ENCODE measurements at places on chromosomes 5 and 9. TPM values are rescaled to one million over a fixed set of nuclear protein-coding genes. Genes with fewer than 3 reads are reported as not detected.

- DNase-seq = no peak
Measured at GRCh38 chr9:18906656-18907395, 126.2 kb downstream of the SAXO1 start.

GRCh38 chr9:79977510-79978197 lies 405.9 kb downstream of the TLE4 start:
- no peak for DNase-seq

DNA sequence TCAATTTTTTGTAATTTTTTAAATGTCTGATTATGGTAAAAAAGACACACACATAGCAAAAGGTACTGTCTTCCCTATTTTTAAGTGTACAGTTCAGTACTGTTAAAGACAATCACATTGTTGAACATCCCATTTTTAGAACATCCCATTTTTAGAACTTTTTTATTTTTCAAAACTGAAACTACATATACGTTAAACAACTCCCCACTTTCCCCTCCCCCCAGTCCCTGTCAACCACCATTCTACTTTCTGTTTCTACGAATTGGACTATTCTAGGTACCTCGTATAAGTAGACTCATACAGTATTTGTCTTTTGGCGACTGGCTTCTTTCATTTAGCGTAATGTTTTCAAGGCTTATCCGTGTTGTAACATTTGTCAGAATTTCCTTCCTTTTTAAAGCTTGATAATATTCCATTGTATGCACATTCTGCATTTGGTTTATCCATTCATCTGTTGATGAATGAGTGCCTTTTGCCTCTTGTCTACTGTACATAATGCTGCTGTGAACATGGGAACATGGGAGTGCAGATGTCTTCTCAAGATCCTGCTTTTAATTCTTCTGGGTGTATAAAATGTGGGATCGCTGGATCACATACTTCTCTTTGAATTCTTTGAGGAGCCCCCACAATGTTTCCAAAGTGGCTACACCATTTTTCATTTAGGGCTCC lies 154.0 kb downstream of the PIK3R1 start:
- DNase-seq = peak; percentile 70

DNA sequence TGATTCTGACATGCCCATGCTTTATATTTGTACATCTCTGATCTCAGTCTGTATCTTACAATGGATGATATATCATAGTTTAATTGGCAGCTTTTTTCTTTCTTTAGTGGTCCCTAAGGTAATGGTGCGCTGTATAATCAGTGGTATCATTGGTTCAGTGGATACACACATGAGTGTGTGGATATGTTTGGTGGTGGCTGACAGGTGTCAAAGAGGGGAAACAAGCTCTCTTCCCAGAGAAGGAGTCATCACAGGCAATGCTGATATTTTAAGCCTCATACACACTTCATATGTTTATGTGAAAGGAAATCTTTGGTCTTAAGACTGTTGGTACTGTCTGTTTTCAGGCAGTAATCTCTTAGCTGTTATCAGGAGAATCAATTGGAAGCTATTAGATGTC lies 52.1 kb upstream of the KIAA1958 start:
- no peak for DNase-seq

SLC35D2 gene
- 14.7 TPM for total RNA-seq

GRCh38 chr9:37026931-37027581 lies 7.0 kb downstream of the PAX5 start:
- no peak for DNase-seq

- DNase-seq = no peak
Measured at GRCh38 chr5:129511291-129511690, 51.2 kb downstream of the ADAMTS19 start.

GRCh38 chr5:9483243-9483642 lies 62.6 kb downstream of the SEMA5A start:
- no peak for DNase-seq

GRCh38 chr9:22356985-22357384 lies 89.6 kb upstream of the DMRTA1 start:
- DNase-seq = no peak

DNA sequence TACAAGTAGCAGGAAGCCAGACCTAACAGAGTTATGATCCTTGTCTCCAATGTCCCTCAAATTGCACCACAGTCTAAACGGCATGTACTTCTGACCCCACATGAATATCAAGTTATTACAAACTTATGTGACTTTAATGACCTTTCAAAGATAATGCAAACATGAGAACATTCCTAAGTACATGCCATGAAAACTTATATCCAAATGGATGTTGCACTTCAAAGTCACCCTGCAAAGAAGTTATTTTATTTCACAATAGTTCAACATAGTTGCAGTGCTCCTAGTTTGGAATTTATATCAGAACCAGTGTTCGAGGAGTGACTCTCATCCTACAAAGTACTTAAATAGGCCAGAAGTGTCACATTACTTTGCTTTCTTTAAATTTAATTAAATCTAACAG lies 41.2 kb upstream of the ITGA1 start:
- DNase-seq = no peak

DNA sequence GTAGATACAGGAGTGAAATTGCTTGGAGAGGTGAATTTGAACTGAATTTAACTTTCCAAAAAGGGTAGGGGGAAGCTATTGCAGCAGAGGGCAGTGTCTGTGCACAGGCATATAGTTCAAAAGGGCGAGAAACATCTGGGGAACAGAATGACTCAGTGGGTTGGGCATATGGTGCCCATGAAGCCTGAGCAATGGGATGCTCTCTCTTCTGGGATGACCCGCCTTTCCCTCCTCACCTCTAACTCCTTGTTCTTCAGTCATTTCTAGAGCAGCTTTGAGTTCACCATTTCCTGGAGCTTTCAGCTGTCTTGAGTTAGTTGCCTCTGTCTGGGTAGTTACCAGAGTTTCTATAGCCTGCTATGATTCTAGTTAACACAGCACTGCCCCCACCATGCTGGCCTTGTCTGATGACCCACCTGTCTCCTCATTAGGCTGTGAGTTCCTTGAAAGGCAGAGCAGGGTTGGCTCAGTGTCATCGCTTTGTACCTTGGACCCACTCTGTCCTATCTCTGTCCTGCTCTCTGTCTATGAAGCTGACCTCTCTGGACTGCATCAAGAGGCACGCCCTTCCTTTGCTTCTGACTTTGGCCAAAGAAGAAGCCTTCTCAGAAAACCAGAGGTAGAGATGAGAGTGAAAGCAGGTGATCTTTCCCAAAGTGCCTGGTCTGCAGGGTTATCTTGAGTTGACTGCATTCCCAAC lies 299.6 kb upstream of the KLF4 start:
- no peak for DNase-seq

GRCh38 chr5:150860246-150860821 lies 14.0 kb downstream of the IRGM start:
- no peak for DNase-seq

DNA sequence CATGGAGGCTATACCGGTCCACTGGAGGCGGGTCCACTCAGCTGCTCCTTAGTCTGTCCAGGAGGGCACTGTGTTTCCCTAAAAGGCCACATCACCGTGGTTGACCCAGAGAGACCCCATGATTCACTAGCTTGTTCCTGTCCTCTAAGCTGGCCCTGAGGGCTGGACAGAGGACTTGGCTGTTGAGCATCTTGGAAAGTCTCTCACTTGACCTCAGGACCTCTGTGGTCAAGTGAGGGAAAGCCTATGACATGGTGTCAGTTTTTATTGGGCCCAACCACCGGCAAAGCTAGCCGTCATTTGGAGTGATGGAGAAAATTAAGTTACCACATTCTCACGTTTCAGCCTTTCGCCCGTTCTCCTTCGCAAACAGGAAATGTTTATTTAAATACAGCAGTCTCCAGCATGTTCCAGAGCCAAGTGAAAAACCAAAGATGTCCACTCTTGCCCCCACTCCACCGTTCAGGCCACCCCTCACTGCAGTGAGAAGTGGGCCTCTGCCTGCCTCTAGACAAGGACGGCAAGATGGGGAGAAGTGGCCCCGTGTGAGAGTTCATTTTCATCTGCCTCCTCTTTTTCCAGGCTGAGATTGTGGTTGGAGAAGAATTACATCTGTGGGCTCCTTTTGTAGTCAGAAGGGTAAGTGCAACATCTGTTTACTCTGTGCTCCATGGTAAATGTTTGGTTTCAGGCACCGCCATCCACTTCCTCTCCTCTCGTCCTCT lies 4.4 kb downstream of the SLIT3 start:
- DNase-seq = no peak

GRCh38 chr5:80990527-80990926 lies 30.4 kb downstream of the RASGRF2 start:
- no peak for DNase-seq

TXNDC8 gene
- not detected for total RNA-seq

DNA sequence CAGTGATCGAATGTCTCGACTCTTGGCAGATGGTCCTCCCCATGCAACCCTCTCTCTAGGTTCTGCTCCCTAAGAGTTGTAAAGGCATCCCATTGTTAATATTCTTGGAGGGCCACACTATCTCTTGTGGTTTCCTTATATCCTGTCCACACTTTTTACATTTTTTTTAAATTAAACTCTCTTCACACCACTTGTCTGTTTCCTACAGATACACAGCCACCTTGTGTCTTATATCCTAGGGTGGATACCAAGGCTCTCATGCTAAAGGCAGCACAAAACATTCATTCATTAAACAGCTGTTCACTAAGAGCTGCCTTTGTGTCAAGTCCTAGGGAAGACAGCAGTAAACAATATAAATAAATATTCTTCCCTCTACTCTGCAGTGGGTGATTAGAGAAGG lies 60.5 kb upstream of the SHISAL2B start:
- no peak for DNase-seq

DNA sequence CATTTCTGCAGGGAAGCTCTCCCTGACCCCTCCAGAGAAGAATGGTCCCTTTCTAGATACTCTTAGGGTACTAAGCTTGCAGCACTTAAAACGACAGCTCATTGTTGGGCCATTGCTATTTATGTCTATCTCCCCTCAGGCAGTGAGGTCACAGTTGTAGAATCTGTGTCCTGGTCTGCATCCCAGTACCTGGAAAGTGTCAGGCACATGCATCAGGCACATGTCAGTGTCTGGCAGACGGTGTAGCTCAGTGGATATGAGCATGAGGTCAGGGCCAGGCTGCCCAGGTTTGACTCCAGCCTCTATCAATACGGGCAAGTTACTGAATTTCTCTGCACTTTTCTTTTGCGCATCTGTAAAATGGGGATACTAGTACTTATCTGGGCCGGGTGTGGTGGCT lies 22.2 kb upstream of the EEIG1 start:
- DNase-seq = no peak

DNA sequence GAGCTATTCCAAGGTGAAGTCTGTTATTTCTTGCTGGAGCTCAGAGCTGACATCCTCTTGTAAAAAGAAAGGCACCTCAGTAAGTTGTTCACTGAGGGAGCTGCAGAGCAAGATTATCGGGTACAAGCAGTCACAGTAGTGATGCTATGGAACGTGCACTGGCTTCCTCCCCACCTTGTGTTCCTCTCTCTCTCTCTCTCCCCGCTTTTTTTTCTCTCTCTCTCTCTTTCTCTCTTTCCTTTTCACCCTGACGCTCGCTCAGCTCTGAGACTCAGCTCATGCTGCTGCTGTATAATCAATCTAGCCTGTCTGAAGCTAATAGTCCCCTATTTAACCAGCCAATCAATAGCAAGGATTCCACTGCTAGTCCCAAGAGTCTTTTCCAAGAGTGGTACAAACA lies 587.6 kb upstream of the CDH18 start:
- DNase-seq = no peak

GRCh38 chr5:79062436-79062835 lies 7.0 kb downstream of the DMGDH start:
- no peak for DNase-seq

- DNase-seq = no peak
Measured at GRCh38 chr5:114734238-114734637, 372.4 kb downstream of the KCNN2 start.

GRCh38 chr5:124060413-124061067 lies 548.6 kb downstream of the CSNK1G3 start:
- DNase-seq = no peak

SPINK1 gene
- not detected for total RNA-seq

MED7 gene
- 16.8 TPM for total RNA-seq

SLC2A8 gene
- 7.7 TPM for total RNA-seq

OR13J1 gene
- total RNA-seq = not detected

DNA sequence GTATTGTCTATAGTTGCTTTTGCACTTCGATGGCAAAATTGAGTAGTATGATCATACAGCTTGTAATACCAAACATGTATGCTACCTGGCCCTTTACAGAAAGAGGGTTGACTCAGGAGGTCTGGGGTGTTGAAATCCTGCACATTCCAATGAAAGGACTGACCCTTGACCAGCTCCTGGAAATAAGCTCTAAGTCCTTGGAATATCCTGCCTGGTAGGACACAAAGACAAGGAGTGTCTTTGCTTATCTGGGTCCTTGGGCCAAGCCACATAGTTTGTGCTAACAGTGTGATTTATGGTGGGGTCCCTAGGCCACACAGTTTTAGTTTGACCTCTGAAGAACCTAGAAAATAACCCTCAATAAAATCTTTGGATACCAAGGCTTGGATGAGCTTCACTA lies 89.3 kb upstream of the FTMT start:
- DNase-seq = no peak

TLX3 gene
- total RNA-seq = not detected

SLCO4C1 gene
- 3.6 TPM for total RNA-seq

DNA sequence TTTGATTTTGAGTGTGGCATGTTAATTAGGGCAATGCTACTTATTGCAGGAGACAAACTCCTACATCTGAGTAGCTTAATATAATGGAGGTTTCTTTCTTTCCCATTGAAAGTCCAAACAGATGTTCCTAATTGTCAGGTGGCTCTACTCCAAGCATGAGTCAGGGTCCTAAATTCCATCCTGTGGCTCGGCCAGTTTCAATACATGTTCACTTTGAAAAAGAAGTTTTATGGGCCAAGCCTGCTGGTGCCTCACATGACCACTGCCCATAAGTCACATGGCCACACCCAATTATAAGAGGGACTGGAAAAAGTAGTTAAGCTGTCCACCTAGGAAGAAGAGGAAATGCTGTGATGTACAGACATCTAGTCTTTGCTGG lies 170.4 kb downstream of the ARRDC3 start:
- DNase-seq = no peak

DNA sequence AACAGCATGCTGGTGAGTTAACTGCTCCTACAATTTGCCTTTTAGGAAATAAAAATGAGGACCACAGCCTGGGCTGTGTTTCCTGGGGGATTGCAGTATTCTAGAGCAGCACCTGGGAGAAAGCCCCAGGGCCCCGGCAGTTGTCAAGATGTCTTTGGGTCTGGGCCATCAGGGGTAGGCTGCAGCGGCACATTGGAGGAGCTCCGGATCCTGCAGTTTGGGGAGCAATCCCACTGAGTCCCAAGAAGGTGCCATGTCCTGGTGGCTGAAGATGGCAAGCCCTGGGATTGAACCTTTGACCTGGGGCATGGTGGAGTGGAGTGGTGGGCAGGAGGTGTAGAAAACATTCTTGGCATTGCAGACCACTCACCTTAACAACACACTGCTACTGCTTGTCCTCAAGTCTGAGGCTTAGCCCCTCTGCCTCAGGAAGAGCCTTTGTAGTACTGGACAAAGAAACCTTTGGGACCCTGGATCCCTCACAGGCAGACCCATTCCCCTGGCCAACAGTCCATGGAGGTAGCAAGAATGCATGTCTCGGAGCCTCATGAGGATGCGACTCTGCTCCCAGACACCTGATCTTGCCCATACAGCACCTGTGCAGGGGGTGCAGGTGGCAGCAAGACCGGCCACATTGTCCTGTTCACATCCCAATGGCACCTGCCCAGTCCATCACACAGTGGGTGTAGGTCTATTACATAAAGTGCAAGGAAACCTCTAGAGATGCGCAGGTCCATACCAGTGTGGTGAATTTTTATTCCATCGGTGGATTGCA lies 159.1 kb upstream of the IRX2 start:
- DNase-seq = no peak

- peak; percentile 44 for DNase-seq
Measured at GRCh38 chr9:3181049-3181953, 337.4 kb upstream of the PUM3 start.

TAF1L gene
- 0.05 TPM for total RNA-seq

CA9 gene
- total RNA-seq = 1.1 TPM

All from activated CD4-positive, alpha-beta memory T cell treated with anti-CD3 and anti-CD28 coated beads, Interleukin-2, amount 10 ng/mL, durations not matched to agents 7 days and 5 days (primary cell).